Nasal cavity respiratory epithelium epithelial cell of viscerocranial mucosa (primary cell): ENCODE measurements at places on chromosomes 3 and 15. TPM values are rescaled to one million over a fixed set of nuclear protein-coding genes. Genes with fewer than 3 reads are reported as not detected.

Gene ZNF501
- 7.9 and 8.2 TPM in 2 replicates for total RNA-seq

Gene ASB7
- total RNA-seq: 16.4 and 22.1 TPM in 2 replicates

Gene GPR27
- under 0.01 and 1.6 TPM in 2 replicates for total RNA-seq

Gene CTXN2
- total RNA-seq: not detected in 2 replicates

Gene TMEM212
- total RNA-seq: not detected in 2 replicates

Gene SLC22A14
- 0.34 and 0.57 TPM in 2 replicates for total RNA-seq

Gene FSD2
- total RNA-seq: not detected in 2 replicates

Gene SLC2A2
- not detected in 2 replicates for total RNA-seq

Gene ZPLD1
- 0.07 and 4.4 TPM in 2 replicates for total RNA-seq

Gene MYO1E
- 74.5 and 192 TPM in 2 replicates for total RNA-seq

Gene WDR76
- 1.4 and 1.6 TPM in 2 replicates for total RNA-seq

Gene FAM107A
- not detected in 2 replicates for total RNA-seq

Gene CD80
- total RNA-seq: not detected in 2 replicates

Gene ABCF3
- total RNA-seq: 68.0 and 69.3 TPM in 2 replicates

Gene ASB14
- not detected in 2 replicates for total RNA-seq

Gene MYD88
- total RNA-seq: 18.8 and 33.0 TPM in 2 replicates

Gene PROK2
- total RNA-seq: not detected in 2 replicates

Gene SERPINI2
- not detected in 2 replicates for total RNA-seq

Gene RAB6B
- under 0.01 and 0.64 TPM in 2 replicates for total RNA-seq

Gene RBM5
- total RNA-seq: 103 and 202 TPM in 2 replicates

Gene CD276
- 16.4 and 71.6 TPM in 2 replicates for total RNA-seq

Gene USP13
- 2.1 and 4.1 TPM in 2 replicates for total RNA-seq

Gene TRAIP
- total RNA-seq: 0.68 and 1.1 TPM in 2 replicates

Gene SH2D7
- total RNA-seq: not detected in 2 replicates

Gene LRRC15
- total RNA-seq: under 0.01 TPM in 1 of 2 replicates, not detected in the other
